AG10803 (cell line): ENCODE measurements at places on chromosomes 4 and X.

DNA sequence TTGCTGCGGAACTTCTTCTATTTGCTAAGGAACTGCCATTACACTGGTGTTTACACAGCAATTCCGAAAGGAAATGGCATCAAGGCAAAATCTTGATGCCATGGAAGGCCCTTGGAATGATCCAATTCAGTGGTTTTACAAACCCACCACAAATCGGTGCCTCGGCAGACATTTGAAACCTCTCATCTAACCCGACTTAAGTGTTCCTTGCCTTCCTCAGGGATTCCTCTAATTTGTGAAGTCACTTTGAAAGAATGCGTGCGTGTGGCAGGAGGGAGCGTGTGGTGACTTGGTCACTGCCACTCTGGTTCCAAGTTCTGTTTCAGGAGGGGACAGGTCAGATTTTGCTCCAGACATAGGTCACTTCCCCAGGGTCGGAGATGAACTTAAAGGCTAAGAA, 4.8 kb downstream of the NOP14 start:
- peak; percentile 59 for DNase-seq

GRCh38 chr4:173274744-173275143, 59.4 kb downstream of the HMGB2 start:
- no peak for DNase-seq

DNA sequence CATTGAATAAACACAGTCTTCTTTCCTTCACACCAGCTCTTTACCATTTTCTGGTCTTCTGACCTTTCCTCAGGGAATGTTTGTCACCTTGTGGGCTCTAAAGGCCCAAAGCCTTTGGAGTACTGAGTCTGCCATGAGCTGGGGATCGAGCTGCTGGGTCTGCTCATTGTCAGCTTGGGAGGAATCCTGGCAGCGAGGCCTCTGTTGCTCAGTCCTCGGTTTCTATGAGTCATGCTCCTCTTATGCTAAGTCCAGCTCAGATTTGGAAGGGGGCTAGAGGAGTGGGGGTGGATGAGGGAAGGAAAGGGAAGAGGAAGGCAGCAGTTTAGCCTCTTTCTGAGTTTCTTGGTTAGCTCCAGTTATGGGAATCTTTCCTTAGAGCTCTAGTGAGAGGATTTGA, 31.1 kb downstream of the NHSL2 start:
- DNase-seq: peak; percentile 70

DNA sequence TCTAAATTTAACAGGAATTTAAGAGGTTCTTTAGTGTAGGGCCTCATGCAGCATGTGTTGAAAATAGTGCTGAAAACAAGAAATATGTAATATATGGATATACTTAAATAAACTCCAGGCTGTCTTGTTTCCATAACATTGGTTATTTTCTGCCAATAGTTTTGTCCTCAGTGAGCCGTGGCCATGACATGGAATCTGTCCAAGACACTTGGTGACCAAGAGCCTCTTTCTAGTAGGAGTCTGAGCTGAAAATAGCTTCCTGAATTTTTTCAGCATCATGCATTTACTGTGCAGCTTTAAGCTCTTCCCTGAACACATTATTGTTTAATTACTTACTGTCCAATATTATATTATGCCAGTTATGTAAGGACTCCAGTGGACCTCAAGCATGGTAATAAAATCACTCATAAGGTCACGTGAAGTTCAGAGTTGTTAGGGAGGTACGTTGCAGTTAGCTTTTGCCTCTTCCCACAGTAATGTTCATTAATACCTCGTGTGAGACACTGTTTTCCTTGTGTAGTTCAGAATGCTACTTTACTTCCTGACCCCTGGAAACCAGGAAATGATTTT, 488.2 kb downstream of the GRID2 start:
- DNase-seq: no peak

- peak; percentile 60 for DNase-seq
These were observed at the start of gene MSN for GRCh38 chrX:65667503-65668376. Gene MSN, plus strand, starts transcription at chrX:65667654. Its CDS starts 188 bp downstream, at chrX:65667842.

DNA sequence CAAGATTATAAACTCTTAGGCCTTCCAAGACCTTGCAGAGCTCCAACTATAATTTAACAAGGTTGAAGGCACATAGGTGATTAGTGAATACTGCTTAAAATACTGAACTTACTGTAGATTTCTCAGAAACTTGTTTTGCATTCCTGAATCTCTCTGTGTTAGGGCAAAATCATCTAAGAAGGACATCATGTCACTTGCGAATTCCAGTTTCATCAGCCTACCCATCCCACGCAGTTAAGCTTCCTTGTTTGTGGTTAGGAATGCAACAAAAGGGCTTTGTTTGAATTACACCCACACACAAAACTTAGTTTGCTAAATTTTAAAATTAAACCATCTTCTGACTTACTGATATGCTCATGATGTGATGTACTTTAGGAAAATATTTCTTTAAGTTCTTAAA, 174.0 kb downstream of the SOWAHB start:
- peak; percentile 92 for DNase-seq

DNA sequence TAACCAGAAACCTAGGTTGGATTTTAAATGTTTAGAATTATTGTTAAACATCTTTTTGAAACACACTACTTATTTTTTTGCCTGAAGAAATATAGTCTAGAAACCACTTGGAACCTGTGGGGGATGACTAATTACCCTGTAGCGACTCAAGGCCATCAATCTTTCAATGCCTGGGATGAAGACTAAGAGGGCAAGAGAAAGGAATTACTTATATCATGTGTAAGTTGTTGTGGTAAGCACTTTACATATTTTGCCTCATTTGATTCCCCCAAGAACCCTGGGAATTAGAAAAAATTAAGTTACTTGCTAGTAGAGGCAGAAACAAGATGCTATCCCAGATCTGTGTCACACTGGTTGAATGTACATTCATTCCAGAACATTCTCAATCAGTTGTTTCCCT, 170.9 kb upstream of the GRIA3 start:
- peak; percentile 59 for DNase-seq

DNA sequence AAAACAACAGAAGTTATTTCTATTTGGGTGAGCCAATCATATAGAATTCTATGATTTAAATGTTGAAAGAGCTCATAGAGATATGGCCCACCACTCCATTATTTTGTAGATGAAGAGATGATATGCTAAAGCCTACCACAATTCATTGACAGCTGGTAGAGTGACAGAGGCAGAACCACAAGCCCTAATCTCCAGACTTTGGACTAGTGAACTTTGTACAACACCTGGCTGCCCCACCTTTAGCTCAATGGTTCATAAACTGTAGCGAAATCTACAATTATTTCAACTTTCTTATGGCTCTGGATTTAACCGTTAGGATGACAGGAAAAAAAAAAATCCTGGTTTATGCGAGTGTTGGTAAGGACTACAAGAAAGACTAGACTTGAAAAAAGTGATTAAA, 50.9 kb downstream of the PRKG2 start:
- no peak for DNase-seq

- no peak for DNase-seq
These were observed 172.2 kb downstream of the DCLK2 start for GRCh38 chr4:150250293-150250997.

DNA sequence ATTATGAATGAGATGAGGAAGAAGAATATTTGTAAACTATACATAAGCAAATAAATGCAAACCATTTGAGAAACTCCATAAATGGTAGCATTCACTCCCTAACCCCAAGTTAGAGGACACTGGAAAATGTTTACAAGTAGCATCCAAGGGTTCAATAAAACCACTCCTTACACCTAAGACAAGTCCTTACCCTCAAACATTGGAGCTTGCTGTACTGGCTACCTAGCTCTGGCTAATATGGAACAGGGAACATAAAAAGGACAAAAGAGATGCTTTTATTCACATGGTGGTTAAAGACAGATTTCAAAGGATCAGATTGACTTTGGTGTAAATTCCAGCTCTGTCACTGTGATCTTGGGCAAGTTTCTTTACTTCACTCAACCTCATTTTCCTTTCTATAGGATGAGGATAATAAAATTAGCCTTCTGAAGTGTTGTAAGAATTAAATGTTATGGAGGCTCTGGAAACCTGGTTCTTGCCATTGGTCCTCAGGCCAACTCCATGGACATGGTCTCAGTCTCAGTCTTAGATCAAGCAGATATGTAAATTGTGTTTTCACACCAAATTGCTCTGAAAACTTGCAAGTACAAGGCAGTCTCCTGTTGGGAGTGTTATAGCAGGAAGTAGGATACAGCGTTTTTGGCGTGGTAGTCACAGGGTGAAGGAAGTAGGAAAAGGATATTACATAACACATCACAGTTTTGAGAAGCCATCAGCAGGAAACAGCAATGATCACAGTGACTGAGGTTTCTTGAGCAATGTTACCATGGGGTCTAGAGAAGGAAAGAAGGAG, 3.3 kb downstream of the CXCL1 start:
- no peak for DNase-seq

DNA sequence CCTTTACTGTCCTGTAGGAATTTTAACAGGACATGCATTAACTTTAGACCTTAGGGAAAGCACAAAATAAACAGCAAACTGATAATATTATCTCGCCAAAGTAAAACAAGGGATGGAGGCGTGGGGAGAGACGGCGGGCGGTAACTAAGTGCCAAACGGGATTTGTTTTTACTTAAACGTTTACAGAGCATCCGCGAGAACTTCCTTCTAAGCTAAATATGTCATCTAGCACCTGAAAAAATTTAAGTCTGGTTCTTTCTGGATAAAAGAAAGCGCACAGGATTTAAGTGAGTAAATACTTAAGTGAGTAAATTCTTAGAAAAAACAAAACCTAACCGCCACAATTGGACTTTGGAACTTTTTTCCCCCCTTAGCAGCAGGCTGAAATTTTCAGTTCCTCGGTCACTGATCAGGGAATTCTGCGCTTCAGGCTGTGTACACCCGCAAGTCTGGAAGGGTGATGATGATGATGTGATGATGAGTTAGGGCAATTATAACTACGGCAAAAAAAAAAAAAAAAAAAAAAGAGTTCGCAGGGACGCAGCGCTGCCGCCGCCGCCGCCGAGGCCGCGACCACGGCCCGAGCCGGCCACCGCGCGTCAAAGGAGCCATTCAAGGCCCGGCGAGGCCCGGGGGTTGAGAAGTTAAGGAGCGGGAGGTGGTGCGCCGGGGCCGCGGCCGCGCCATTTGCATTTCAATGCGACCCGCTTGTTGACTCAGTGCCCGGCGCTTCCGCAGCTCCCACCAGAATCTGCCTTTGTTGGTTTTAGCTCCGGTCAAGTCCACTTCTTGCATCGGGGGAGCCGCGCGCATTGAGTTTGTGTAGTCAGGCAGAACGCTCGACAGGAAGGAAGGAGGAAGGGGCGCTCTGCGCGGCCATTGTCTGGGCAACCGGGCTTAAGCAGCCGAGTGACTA, 108.8 kb downstream of the SPRY1 start:
- DNase-seq: peak; percentile 38

- DNase-seq: no peak
These were observed 258.1 kb downstream of the GABRG1 start for GRCh38 chr4:45865781-45866180.

DNA sequence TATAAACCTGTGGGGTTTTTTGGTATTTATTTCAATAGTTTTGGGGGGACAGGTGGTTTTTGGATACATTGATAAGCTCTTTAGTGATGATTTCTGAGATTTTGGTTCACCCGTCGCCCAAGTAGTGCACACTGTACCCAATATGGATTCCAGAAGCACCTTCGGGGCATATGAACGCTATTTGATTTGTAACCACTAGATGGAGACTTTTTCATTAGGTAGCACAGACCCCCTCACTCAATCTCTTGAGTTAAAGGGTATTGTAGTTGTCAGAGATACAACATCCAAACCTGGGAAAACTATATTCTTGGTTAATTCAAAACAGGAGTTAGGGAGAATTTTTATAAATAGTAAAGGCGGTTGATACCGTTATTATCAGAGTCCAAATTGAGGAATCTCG, 79.8 kb downstream of the SPANXN3 start:
- no peak for DNase-seq

- DNase-seq: peak; percentile 3
These were observed 233.9 kb upstream of the CXXC4 start for GRCh38 chr4:104728380-104729122.

DNA sequence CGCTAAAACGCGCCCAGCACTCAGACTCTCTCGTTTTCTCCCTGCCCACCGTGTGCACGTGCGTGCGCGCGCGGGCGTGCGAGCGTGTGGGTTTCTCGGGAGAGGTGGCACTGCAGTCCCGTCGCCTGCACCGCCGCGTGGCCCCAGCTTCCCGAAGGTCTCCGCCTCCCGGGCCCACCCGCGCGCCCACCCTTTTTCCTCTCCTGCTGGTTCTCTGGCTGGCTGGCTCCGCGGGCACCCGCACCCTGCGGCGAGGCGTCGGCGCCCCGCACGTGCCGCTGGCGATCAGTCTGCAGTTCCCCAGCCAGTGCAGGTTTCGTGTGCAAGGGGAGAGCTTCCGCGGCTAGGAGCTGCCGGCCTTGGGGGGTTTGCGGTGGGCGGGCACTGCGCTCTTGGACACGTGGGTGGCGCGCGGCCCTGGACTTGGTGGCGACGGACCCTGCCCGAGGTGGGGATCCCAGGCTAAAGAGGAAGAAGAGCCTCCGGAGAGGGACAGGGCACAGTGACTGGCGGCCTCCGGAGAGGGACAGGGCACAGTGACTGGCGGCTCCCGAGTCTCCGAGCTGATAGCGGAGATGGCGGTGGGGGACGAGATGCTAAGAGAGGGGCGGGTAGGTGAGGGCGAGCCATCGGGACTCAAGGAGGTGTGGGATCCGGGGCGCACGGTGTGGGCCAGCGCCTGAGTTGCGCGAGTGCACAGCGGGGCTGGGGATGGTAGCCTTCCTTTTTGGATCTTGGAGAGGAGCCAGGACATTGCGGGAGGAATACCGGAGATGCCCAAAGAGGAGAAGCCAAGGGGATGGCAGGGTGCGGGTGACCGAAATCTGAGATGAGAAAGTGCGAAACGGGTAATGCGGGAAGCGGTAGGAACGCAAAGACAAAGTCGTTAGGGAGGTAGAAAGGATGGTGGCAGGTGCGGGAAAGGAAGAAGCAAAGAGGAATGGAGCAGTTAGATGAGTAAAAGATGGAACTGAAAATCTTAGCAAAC, at the start of gene FAM184B:
TSS of gene FAM184B (minus strand) at position 322 of the 988 bp plus-strand sequence. CDS start 322 bp downstream, outside the sequence.
- DNase-seq: no peak

DNA sequence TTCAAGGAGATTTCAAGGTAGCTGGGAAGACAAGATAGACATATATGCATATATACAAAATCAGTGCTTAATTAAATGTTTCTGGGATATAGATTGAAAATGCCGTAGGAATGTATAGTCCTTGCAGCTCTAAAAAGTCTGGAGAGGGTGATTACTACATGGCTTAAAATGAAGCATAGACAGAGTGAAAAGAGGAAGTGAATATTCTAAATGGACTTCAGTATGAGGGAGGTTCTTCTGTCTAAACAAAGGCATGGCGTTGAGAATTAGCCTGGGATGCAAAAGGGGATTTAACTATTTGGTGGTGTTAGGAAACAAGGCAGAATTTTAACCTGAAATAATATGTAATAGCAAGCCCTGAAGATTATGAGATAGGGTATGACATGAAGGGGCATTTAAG, 141.5 kb upstream of the FRMPD4 start:
- DNase-seq: no peak

DNA sequence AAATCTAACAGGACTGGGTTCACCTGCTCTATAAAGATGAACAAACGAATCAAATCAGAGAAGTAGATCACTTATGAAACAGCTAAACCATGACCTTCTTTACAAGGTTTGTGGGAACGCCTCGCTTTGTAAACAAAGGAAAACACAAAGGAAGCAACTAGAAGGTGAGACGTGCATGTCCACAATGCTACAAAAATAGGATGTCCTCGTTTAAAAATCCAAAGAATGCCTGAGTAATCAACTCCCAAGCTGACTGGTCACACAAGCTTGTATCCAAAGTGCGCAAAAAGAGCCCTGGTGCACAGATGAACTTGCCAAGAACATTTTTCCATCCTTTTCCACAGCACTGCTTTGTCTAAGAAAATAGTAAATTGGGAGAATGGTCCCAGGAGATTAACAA, 6.3 kb upstream of the SH3KBP1 start:
- peak; percentile 76 for DNase-seq

GRCh38 chrX:41051288-41051687, 34.0 kb upstream of the USP9X start:
- no peak for DNase-seq
